ENCODE measurements at places on chromosomes 16 and 17.
A peak's percentile ranks its signal among the peaks of the same experiment; 100 is the strongest.

DNA sequence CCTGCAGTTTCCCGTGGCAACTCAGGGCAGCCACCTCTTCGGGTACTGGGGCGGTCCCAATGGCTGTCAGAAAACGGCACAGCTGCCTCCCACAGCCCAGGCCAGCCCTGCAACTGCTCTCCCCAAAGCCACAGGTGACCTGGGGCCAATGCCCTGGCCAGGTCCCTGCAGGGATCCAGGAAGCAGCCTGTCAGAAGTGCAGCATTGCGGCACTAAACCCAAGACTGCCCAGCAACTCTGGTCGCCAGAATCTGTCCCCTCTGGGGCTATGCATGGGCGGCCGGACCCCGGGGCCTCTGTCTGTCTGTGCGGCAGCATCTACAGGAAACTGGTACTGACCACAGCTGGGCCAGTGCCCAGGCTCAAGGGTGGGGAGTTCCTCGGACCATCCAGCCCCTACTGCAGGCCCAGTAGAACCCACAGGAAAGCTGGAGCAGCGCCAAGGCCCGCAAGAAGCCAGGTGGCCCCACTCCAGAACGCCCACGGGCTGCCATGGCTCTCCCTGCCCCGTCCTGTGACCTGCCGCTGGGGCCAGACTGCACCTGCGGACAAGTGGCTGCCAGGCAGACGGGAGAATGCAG, 5.5 kb downstream of the CYBC1 start:
- DNase-seq = no peak

DNA sequence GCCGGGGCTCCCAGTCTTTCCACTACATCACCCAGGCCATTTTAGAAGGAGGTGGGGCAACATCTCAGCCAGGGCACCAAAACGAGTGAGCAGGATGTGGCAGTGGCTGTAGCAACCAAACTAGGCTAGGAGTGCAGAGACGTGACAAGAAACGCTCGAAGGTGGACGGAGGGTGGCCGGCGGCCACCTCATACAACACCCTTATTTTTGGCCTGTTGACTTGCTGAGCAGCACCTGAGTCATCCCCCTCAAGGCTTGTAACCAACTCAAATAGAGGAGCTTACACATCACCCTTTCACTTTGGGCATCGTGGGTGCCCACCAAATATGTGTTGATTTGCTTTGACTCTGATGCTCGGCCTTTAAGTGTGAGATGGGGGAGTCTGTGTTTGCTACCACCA, 23.7 kb upstream of the SOX9 start:
- no peak for DNase-seq

DNA sequence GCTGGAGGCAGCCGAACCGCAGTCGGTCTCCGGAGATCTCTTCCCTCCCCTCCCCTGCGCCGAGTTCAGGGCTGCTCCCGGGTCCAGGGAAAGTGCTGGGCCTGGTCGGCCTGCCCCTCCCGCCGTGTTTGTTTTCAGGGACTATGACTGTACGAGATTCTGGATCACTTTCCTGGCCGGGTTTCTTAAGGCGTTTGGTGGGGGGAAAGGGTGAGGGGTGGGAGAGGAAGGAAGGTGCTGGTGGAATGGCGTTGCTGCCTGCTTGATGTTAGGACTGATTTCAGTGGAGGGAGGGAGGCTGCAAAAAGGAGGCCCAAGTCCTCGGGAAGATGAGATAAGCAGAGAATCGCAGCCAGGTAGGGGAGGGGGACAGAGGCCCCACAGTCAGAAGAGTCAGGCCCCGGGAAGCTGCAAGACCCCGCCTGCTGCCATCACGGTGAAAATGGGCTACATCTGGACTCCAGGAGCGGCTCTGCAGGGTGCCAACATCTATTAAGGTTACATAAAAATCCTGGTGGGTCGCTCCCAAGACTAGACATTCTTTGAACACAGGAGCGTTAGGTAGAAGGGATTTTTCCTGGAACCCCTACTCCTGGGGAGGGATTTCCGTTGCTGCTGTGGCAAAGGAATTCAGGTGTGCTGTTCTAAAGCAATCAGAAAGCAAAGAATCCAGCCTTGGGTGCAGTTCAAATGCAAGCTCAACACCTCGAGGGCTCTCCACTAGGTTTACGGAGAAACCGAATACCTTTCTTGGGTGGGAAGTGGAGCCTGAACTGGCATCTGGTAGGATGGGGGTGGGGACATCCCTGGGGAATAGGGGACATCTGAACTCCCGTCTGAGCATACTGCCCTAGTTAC, 1.2 kb downstream of the ARHGAP44 start:
- no peak for DNase-seq

GRCh38 chr17:33126086-33126485, 134.4 kb downstream of the SPACA3 start:
- no peak for DNase-seq

DNA sequence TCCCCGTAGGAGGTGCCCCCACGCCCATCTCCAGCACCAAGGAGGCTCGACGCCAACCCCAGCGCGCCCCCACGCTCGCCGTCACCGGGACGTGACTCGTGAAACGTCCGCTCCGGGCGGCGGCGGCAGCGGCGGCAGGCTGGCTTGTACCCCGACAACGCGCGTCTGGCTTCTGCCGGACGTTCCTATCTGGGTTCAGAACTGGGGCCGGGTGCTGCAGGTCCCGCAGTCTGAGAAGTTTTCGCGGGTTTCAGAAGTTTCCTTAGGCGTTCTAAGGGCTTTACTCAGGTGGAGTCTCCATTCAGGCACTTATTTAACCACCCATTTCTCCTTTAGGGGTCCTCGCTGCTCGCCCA, 672 bp upstream of the ALKBH5 start:
- DNase-seq = peak; percentile 74

GRCh38 chr17:50153650-50154575, 3.4 kb upstream of the PPP1R9B start:
- DNase-seq = no peak

GRCh38 chr17:77831474-77832179, 126.9 kb upstream of the TNRC6C start:
- DNase-seq = no peak

DNA sequence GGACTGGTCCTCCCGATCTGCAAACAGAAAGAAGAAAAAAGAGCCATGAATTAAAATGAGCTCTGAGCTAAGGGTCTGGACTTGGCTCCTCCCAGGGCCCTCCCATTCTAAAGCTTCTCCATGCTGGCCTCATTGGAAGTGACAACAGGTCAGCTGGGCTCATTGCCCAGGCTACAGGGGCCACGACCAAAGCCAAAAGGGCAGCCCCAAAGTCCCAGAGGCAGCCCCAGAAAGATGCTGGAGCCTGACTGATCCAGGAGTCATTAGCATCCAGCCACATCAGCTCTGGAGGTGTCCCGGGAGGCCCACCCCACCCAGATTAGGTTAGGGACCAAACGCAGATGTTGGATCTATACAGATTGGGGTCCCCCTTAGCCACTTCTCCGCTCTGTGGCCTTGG, 58.2 kb downstream of the MYH11 start:
- no peak for DNase-seq

DNA sequence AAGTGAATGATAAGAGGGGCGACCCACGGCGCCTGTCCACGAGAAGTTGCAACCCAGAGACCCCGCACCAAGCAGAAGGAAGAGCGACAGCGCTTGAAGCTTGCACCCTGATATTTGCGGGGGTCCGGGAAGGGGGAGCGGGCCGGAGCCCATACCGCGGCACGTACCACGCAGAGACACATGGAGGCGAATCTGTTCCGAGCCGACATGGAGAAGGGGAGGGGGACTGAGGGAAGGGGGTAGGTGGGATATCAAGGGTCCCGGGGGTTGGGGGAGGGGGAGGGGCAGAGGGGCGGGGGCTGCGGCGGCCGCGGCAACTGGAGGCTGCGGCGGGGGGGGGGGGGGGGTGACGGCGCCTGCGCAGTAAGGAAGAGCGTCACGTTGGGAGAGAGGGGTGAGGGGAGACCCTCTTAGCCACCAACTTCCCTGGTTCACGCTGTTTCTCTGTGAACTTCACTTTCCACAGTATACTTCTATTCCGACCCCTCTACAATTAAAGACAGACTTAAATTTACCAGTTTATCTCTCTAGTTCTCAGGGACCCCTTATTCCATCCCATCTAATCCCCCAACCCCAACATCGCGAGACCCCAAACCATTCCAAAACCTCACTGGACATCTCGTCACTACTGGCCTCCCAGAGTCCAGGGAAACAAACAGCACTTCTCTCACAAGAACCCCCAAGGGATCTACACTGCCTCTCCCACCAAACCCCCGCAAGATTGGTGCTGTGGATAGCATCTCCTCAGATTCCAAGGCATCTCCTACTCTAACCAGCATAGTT, 8.0 kb downstream of the DLG4 start:
- no peak for DNase-seq

DNA sequence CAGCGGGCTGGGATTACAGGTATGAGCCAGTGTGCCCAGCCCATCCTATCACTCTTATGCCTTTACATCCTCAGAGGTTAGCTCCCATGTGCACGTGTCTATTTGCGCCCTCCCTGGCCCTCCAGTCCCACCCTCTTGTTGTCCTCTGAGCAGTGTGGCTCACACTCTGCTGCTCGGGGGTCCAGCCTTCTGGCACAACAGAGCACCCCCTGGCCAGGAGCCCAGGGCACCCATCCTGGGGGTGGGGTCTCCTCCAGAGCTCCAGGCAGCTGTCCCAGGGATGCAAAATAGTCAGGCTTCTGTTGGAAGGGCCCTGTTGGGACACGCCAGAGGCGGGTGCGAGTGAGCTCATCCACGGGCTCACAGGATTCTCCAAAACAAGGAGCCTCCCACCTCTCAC, 11.7 kb upstream of the FAM83G start:
- no peak for DNase-seq

DNA sequence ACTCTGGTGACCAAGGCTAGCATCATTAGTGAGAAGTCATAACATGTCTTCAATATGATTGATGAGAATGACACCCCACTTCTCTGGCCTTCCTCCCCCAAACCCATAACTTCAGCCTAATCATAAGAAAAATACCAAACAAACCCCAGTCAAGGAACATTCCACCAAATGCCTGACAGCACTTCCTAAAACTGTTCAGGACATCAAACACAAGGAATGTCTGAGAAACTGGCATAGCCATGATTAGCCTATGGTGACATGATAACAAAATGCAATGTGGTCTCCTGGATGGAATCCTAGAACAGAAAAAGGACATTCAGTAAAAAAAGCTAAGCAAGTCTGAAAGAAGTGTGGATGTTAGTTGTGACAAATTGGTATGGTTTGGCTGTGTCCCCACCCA, 24.7 kb upstream of the TBX4 start:
- no peak for DNase-seq

DNA sequence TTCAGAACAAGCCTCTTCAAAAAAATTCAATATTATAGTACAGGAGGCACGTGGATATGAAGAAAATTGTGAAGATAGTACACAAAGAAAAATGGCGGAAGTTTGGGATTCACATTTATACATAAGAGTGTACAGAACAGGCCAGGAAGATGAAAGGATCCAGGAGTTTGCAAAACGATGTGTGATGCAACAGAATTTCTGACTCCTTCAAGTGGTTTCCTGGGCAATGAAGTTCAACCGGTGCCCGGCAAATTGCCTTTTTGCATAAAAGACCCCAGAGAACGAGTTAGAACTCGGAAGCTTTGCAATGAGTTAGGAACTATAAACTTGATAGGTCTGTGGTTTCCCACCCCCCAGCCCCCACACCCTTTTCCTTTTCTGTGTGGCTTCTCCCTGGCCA, 189.1 kb downstream of the SALL1 start:
- DNase-seq = no peak

DNA sequence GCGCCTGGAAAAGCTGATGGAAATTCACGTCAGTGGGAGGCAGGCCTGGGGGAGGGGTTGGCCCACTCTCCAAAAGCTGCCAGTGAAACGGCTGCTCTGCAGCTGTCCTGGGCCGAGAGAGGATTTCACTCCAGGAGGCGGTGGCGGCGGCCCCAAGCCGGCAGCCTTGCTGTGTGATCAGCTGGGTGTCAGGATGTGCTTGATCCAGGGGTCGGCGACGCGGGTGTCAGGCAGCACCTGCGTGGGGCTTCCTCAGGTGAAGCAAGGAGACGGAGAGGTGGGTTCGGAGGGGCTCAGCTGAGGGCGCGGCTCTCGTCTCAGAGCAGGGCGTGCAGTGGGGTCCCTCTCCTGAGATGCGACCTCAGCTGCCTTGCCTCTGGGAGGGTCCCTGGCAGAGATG, 7.0 kb downstream of the CBFA2T3 start:
- DNase-seq = no peak

GRCh38 chr16:15900901-15901500, 12.6 kb upstream of the CEP20 start:
- no peak for DNase-seq

- DNase-seq = no peak
Observed at GRCh38 chr17:35243561-35244340, 879 bp downstream of the SLFN5 start.

GRCh38 chr17:80380555-80381002, 34.4 kb upstream of the ENDOV start:
- no peak for DNase-seq

- DNase-seq = no peak
Observed at GRCh38 chr16:11833951-11834695, 17.2 kb downstream of the RSL1D1 start.

GRCh38 chr17:40501499-40501911, at the start of gene TNS4:
Gene TNS4 (minus strand): TSS chr17:40501623. CDS start chr17:40496425, 5,198 bp downstream.
- no peak for DNase-seq

DNA sequence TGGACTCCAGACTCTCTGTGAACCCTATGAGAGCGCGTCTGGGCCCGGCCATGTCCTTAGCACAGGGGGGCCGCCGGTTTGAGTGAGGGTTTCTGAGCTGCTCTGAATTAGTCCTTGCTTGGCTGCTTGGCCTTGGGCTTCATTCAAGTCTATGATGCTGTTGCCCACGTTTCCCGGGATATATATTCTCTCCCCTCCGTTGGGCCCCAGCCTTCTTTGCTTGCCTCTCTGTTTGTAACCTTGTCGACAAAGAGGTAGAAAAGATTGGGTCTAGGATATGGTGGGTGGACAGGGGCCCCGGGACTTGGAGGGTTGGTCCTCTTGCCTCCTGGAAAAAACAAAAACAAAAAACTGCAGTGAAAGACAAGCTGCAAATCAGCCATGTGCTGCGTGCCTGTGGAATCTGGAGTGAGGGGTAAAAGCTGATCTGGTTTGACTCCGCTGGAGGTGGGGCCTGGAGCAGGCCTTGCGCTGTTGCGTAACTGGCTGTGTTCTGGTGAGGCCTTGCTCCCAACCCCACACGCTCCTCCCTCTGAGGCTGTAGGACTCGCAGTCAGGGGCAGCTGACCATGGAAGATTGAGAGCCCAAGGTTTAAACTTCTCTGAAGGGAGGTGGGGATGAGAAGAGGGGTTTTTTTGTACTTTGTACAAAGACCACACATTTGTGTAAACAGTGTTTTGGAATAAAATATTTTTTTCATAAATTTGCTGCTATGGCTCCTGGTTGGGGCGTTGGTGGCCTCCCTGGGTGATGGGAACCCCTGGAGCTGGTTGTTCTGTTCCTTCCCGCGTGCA, 23.1 kb downstream of the STAT5A start:
- DNase-seq = no peak
